ENCODE measurements at places on chromosomes 12 and 14.

- no peak for DNase-seq
These were observed 9.4 kb downstream of the PTGR2 start for GRCh38 chr14:73861073-73861472.

- no peak for DNase-seq
These were observed 172.2 kb downstream of the SNAPC1 start for GRCh38 chr14:61934385-61934784.

- DNase-seq: no peak
These were observed 4.4 kb upstream of the TDRD9 start for GRCh38 chr14:103923863-103924262.

- no peak for DNase-seq
These were observed 23.1 kb downstream of the SPIC start for GRCh38 chr12:101498252-101498651.

DNA sequence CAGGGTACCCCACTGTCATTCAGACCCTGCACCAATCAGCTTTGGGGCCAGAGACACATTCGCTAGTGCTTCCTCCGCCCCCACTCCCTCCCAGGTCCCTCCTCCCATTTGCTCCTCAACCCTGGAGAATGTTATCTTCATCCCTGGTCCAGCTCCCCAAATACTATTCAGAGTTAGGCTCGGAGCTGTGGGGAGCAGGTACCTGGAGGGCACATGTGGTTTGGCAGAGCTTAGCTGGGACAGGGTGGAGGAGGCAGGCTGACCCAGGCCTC, 19.5 kb downstream of the VSX2 start:
- no peak for DNase-seq

DNA sequence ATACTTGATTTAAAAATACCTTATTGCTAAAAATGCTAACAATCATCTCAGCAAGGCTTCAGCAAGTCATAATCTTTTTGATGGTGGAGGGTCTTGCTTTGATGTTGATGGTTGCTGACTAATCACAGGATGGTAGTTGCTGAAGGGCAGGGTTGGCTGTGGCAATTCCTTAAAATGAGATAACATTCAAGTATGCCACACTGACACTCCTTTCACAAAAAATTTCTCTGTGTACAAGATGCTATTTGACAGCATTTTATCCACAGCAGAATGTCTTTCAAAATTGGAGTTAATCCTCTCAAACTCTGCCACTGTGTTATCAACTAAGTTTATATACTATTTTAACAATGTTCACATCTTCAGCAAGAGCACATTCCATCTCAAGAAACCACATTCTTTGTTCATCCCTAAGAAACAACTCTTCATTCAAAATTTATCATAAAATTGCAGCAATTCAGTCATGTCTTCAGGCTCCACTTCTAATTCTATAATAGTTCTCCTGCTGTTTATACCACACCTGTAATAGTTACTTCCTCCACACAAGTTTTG, 16.1 kb downstream of the SCAF11 start:
- DNase-seq: no peak

GRCh38 chr12:38056701-38057689, 259.6 kb upstream of the ALG10B start:
- no peak for DNase-seq

GRCh38 chr12:72037006-72037795, 98.6 kb downstream of the TPH2 start:
- no peak for DNase-seq

DNA sequence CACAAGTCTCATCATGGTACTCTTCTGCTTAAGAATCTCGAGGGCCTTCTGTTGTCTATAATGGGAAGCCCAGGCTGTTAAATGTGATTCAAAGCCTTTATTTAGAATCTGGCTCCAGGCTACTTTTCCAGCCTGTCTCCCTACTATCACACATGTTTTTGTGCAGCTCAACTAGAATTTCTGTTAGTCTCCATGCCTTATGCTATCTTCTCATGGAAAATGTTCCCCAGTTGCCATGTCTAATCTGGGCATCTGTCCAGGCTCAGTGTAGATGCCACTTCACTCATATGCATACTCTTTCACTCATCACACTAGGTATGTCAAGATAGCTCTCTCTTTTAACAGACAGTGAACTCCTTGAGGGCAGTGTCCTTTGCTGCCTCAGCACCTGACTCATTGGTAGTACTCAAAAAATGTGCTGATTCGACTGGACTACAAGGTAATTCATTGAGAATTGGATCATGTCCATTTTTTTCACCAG, 145.3 kb downstream of the TTLL5 start:
- DNase-seq: no peak

DNA sequence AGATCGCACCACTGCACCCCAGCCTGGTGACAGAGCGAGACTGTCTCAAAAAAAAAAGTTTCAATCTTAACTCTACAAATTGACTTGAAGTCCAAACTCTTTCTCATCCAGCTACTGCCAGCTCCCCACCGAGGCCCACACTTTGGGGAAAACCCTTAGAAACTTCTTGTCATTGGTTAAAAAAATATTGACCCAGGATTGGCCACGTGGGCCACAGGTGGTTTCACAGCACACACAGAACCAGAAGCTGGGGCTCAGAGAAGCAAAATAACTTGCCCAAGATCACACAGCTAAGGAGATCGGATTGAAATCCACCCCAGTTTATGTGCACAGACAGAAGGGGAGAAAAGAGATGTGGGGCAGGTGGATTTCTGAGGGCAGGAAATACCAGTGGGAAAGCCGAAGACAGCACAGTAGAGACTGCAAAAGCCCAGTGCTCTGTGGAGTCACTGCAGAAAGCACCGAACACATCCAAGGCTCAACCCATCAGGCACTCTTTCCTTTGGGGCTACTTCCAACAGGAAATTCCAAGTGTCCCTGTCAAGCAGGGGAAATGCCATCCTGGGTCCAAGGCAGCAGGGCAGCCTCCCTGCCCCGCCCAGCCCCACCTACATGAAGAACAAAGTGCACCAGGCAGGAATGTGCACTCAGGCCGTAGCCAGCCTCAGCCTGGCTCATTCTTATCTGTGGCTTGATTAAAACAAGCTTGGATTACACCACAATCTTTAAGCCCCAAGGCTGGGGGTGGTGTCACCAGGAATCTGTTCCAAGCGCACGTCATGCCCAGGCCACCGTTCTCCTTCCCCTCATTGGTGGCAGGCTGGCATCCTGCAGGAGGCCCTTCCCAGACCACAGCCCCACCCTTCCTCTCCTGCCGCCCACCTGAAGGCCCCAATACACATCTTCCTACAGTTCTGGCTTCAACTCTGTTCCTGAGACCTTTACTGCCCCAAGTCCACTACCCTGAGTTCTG, 72.5 kb downstream of the ITPK1 start:
- no peak for DNase-seq

DNA sequence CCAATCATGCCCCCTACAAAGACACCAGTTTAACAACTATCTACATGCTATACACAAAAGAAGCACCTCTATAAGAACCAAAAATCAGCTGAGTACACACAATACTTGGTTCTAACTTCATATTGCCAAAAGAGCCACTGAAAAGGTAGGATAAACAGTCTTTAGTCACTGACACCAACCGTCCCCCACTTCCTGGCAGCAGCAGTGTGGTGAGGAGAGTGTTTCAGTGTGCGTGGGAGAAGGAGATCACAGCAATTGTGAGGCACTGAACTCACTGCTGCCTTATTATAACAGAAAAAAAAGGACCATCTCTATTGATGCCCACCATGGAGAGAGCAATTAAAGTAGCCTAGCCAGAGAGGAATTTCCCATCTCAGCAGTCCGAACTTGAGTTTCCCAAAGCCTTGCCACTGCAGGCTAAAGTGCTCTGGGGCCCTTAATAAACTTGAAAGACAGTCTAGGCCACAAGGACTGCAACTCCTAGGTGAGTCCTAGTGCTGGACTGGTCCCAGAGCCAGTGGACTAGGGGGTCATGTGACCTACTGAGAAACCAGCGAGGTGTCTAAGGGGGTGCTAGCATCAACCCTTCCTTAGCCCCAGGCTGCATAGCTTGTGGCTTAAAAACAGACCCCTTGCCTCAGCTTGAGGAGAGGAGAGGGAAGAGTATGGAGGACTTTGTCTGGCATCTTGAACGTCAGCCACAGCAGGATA, 37.1 kb upstream of the LMNTD1 start:
- DNase-seq: no peak

DNA sequence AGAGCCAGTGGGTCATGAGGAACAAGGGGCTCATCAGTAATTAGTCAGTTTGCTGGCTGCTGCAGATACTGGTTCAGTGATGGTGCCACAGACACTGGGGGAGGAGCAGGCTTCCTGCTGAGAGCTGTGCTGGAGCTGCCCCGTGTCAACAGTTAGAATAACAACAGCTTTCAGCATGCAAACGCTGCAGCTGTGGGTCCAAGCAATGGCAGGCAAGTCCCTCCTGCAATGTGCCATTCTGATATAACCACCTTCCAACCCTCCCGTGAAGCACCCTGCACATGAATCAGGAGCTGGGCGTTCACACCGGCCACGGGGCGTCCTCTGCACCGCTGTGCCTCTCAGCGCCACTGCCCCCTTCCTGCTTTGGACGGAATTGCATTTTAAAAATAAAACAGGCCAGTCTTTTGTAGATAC, 258.4 kb upstream of the SFSWAP start:
- DNase-seq: no peak

- DNase-seq: no peak
These were observed 2.7 kb downstream of the VRTN start for GRCh38 chr14:74350928-74351323.

DNA sequence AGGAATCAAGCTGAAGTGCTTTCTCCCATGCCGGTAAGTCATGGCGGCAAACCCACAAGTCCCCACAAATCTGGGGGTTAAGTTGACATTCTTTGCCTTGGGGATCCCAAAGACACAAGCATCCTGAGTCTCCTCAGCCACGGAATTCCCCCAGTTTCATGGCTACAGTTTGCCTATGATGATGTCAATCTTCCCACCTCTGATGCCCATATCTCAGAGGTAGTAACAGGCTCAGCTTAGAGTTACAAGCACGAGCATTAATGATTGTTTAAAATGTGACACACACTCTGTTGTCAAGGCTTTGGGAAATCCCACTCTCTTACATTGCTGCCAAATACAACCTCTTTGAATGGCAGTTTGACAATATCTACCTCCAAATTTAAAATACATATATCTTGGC, 22.3 kb downstream of the NOS1 start:
- DNase-seq: no peak

DNA sequence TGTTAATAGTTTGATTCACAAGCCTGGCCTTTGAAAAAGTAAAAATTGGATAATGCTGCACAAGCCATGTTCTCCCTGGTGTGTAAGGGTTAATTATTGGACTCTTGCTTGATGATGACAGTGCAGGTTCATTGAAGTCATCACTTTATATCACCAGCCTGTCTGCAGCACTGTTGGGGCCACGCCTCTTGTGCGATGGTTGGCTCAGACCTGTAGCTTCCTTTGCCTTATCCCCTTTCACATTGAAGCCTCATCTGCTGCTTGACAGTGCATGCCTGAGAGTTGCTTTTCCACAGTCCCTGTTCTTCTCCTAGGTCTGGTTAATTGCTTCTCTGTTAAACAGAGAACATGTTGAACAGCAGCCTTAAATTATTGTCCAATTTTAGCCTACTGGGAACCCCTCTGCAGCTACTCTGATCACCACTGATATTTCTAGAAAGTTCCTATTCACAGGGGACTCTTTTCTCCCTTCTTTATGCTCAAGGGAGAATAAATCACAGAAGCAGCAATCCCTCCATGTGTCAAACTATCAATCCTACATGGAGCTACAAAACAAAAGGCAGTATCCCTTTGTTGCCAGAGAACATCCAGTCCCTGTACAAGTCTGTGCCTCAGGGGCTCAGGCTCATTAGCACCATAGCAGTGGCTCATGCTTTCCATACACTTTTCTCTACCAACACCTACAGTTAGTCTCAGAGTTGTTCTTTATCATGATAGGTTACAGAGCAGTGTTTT, 322.1 kb downstream of the RGS6 start:
- no peak for DNase-seq

GRCh38 chr12:15697201-15697600, 92.0 kb downstream of the EPS8 start:
- no peak for DNase-seq

DNA sequence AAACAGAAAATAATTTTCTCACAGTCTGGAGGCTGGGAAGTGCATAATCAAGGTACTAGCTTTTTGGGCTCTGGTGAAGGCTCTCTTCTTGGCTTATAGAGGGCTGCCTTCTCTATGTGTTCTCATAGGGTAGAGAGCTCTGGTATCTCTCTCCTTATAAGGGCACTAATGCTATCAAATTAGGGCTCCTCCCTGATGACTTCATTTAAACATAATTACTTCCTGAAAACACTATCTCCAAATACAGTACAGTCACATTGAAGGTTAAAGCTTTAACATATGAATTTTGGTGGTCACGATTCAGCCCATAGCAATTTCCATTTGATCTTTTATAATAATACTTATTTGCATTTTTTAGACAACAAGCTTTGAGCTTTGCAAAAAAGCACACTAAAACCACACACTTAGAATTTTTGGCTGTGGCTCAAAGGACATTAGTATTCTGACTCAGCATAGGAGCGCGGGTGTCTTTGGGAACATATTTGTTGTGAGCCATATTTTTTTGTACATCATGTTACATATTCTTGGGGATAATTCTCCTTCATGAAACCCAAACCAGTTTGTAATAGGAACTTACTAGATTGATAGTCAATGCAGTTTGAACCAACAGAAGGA, 808.1 kb upstream of the FBXO33 start:
- no peak for DNase-seq

DNA sequence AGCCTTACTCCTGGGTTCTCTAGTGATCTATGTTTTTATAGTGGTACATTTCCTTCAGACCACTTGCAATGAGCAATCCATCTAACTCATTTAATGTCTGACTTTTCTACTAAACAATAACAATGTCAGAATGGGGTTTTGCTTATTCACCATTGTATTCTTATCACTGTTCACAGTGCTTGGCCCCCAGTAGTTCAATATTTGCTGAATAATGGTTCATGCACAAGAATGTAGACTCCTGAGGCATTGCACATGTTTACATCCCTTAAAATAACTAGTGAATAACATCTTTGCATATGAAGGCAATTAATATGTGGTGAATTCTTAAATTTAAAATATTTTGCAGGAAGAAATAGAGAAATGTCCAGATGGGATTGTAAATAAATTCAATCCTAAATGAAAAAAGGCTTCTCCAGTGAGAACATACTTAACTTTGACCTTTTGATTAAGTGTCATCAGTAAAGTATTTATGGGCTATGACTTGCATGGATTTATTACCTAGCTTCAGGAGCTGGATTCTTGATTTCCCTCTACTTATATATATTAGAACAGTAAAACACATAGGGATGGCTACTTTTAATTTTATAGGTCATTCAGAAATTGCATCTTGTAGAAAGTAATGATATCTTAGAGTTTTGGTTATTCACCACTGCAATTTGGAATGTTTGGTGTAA, 3.4 kb downstream of the CCER1 start:
- no peak for DNase-seq

DNA sequence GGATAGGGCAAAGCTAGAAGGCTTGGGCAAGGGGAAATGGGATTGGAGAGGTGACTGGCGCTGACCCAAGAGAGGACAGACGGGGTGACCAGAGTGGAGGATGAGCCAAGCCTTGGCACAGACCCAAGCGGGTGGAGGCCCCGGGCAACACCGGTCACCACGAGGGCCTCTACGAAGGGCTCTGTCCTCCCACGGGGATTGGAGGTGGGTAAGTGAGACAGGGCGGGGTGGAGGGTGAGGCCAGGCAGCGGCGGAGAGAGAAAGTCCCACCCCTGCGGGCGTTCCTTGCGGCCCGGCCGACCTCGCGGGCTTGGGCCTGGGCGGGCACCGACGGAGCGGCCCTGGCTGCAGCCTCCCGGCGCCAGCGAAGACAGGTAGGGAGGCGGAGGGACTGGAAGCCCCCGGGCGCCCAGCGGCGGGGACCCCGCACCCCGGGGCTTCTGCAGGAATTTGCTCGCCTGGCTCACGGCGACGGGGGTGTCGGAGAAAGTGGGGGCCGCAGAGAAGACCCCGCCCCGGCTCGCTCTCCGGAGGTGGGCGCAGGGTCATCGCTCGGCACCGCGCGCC, at the start of gene PAPLN:
TSS of gene PAPLN (plus strand) at position 288 of the 567 bp plus-strand sequence. CDS start 2,273 bp downstream, outside the sequence.
- DNase-seq: no peak
